ENCODE measurements at places on chromosomes 16 and 17.

DNA sequence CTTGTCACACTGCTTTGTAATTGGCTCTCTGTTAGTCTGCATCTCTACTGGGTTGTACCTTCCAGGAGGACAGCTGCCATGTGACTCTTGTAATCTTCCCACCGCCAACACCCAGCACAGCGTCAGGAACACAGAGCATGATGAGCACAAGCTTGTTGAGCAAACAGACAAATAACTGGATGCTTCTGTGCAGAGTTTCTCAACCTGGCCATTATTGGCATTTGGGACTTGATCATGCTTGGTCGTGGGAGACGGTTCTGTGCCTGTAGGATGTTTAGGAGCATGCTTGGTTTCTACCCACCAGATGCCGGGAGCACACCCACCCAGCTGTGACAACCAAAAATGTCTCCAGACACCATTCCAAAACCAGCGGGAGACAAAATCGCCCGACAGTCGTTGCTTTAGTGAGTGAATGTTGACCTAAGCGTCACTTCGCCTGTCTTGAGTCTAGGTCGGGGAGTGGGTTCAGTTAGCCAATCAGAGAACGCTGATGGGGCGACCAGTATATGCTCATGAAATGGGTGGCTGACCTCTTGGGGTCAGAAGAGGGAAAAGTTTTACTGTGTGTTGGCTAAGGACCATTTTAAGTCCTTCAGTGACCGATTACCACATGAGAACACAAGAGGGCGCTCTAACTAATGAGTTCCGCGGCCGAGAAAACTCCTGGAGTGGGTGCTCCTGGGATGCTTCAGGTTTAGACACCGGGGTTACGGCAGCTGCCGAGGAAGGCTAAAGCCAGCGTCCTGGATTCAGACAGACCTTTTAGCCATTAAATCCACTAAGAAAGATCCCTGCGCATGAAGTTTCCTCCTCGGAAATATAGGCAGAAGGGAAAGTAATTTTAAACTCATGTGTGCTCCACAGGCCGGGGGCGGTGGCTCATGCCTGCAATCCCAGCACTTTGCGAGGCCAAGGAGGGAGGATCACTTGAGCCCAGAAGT, 57.8 kb upstream of the TEX2 start:
- DNase-seq = no peak

DNA sequence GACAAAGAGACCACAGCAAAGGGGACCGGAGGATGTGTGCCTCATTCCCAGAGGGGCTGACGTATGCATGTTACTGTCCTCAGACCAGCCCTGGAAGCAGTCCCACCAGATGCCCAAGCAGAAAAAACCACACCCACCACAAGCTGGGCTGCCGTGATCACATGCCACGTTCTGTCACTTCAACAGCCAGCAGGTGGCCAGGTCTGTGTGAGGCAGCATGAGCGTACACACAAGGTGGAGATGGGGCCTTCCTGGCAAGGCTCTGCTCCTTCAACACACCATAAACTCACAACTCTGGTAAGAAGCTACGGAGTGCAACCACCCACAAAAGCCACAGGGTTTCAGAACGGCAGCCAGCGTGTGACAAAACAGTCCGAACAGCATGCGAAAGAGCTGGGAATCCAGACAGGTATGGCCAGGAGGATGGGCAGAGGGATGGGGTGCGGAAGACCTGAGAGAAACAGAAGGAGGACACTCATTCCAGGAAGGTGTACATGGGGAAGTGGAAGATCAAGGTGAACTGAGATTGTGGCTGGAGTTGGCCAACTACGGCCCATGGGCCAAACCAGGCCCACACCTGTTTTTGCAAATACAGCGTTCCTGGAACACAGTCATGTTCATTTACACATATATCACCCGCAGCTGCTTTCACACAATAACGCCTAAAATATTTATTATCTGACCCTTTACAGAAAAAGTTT, 27.9 kb downstream of the MBTPS1 start:
- DNase-seq = no peak

DNA sequence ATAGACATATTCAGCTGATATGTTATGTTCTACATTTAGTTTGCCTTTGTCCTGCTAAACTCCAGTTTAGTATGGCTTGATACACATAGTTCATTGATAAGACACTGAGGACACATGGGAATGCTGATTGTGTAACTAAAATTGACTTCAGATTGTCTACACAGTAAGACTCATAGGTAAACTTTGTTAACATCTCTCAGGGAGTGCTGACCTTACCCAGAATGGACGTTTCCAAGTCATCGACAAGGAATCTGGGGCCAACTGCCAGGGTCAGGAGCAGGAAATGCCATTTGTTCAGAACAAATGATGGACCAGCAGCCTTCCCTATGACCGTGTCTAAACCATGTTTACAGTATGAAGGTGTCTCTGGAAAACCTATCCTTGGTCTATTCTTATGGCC, 58.7 kb downstream of the DYNLRB2 start:
- DNase-seq = no peak

DNA sequence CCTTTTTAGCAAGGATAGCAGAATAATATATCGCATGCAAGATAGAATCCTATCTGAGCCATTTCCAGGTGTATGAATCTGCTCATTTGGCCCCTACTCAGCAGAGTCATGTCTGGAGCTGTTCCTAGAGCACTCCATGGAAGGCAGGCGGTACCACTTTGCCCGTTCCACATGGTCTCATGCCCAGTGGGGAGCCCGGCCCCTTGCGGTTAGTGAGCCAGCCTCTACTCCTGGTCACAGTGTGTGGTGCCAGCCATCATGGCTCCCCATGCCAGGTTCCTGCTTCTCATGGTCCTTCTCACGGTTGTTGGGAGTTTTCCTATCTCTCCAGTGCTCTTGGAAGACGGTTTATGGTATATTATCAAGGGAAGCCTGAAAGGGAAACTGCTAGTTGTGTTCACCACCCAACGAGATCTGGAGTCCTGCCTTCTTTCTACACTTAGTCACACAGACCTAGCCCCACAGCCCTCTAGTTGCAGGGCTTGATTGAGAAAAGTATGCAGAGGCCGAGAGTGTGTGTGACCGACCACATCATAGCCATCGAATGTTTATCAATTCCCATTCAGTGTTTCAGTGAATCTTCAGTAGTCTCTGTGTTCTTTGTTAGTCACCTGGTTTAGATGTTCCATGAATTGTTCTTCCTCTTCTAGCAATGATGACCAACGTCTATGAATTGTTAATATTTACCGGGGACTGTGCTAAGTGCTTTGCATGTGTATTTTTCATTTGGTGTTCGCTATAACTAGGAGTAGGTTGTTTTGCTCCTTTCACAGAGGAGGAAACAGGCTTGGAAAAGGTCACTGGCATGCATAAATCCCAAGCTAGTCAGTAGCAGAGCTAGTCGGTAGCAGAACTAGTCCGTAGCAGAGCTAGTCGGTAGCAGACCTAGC, 9.6 kb downstream of the JPT2 start:
- DNase-seq = no peak

GRCh38 chr16:85026703-85027102, 892 bp upstream of the KIAA0513 start:
- no peak for DNase-seq

Measured in stimulated activated CD8-positive, alpha-beta memory T cell treated with anti-CD3 and anti-CD28 coated beads, Interleukin-4, amount 100 ng/mL, for 4 hours (primary cell).